Pons (tissue), 1 donor: ENCODE measurements at places on chromosomes 1 and 21.
A peak's percentile ranks its signal among the peaks of the same experiment; 100 is the strongest.

DNA sequence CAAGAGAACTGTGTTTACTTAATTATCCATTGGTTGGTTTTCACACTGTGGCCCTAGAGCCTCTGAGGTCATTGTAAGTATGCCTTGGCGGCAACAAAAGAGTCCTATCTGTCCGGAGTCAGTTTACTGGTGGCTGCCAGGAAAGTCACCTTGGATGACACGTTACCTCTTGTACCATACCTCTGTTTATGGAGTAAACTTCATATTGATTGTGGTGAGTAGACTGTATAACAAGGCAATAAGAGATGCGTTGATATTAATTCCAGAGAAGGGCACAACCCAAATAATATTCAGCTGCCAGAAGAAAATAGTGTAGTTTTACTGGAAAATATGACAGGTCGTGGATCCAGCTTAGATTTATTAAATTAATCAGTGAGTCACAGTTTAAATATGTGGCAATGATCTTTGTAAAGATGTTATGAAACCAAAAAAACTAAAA lies 20.4 kb upstream of the KIF14 start:
- DNase-seq: no peak

DNA sequence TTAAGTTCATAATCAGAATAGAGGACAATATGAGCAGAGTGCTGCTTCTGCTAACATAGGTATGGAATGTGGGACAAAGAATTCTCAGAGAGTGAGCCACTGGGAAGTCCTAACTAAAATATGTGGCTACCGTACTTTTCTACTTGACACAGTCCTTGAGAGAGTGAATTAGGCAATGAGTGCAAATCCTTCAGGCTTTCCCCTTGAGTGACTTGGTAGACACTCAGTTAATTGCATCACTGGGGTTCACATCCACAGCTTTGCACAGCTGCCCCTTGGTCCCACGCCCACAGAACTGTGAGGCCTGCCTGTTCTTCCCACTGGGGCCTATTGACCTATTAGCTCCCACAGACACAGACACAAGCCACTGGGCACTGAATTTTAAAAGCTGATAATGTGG lies 40.5 kb upstream of the PAXBP1 start:
- no peak for DNase-seq

DNA sequence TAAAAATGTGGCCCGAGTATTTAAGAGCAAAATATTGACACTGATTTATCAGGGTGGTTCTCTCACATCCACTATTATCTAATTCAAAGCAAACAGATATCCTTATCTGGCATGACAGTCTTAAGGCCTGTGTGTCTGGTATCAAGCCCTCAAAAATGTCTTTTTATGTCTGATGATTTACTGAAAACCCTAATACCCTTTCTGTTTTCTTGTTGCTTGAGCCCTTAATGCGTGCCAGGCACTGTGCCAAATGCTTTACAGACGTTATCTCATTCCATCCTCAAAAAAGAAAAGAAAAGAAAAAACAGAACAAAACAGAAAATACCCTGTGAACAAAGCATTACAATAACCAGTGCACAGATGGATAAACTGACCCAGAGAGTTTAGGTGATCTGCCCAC lies 5.7 kb downstream of the DUSP23 start:
- DNase-seq: no peak

DNA sequence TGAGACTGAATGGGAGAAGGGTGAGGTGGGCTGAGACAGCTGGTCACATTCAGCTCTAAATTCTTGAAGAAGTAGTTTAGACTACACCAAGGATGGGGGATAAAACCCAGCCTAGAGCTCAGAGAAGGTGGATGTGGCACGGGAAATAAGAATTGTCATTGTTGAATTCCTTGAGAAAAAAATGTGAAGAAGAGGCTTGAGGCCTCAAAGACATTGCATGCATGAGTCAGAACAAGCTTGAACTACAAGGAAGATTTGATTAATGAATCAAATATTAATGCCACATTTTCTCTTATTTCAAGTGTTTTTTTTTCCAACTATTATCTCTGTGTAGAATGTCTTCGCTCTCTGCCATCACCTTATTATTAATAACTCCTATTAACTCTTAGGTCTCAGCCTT lies 58.9 kb downstream of the MAP3K7CL start:
- no peak for DNase-seq

- DNase-seq: peak; percentile 37
These were observed 52.0 kb downstream of the OLIG1 start for GRCh38 chr21:33121715-33122475.

- no peak for DNase-seq
These were observed 65.7 kb downstream of the NVL start for GRCh38 chr1:224264321-224264720.

GRCh38 chr1:155070721-155071569 lies 7.4 kb downstream of the EFNA4 start:
- DNase-seq: no peak

DNA sequence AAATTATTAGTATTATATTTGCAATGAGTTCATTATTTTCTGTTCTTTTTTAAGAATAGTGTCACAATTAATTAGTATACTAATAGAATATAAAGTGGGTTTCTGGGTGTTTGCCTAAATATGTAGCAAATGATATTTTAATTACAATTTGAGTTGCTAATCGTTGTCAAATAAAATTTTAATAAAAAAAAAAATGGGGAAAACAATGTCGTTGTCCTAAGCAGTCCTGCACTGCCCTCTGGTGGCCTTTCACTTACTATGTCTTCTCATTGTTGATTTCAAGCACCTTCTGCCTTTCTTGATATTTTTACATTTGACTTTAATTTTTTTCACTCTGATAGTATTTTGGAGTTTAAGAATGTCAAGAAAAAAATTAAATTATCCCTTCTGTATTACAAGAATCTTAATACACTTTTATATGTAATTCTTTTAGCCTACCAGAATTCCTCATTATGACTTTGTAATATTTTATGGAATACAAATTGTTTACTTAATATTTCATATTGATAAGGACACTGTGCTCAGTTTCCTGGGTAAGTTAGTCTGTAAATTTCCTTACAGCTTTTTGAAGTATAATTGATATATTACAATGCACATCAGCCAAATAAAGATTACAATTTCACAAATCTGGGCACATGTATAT lies 104.5 kb upstream of the FMN2 start:
- DNase-seq: peak; percentile 42

DNA sequence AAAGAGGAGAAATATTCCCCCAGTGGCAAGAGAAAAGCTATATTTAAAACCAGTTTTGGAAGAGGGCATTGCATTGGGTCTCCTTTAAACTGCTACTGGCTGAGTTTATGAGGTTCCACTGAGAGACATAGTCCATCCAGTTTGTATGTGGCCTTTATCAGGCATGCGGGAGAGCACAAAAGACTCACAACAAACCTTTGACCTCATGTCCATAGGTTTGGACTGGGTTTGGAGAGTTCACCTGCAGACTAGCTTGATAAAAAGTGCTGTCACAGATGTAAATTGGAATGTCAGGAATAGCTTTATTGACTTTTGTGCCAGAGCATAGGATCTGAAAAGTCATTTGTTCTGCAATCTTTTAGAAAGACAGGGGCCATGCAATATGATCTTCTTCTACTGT lies 131.0 kb upstream of the NRIP1 start:
- DNase-seq: no peak

GRCh38 chr1:78322928-78323680 lies 167.7 kb upstream of the PTGFR start:
- no peak for DNase-seq

DNA sequence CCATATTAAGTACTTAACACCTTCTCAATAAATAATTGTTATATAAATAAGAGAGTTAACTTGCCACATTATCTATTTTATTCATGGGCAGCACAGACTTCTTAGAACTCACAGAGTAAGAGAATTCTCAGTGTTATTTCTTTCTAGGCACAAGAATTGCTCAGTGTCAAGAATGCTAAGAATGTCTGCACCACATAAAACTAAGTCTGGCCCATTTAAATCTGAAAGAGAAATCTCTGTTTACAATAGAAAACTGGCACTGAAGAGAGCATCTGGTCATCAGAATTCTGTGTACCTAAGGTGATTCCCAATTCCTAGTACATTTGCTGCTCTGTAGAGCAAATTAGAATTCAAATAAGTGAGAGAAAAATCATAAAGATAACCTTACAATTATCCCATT lies 3.8 kb downstream of the OR10K2 start:
- DNase-seq: no peak

DNA sequence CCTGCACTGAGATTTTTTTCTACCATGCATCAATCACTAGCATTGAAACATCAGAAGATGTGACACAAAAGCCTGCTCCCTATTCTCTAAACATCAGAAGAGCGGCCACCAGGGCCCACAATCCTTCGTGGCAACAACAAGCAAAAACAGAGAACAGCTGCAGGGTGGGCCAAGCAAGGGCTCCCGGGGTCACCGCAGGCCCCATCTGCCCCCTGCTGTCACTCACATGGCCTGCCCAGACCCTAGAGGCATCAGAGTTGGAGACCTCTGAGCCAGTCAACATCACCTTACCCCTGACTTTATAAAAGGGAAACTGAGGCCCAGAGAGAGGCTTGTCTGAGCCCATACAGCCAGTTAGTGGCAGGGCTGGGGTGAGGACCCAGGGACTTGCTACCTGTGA lies 1.8 kb downstream of the LAPTM5 start:
- no peak for DNase-seq

GRCh38 chr1:205232945-205233397 lies 5.2 kb downstream of the TMCC2 start:
- DNase-seq: no peak

- no peak for DNase-seq
These were observed 114.2 kb upstream of the NR5A2 start for GRCh38 chr1:199913318-199913717.

GRCh38 chr1:163273766-163274441 lies 47.9 kb upstream of the NUF2 start:
- no peak for DNase-seq

DNA sequence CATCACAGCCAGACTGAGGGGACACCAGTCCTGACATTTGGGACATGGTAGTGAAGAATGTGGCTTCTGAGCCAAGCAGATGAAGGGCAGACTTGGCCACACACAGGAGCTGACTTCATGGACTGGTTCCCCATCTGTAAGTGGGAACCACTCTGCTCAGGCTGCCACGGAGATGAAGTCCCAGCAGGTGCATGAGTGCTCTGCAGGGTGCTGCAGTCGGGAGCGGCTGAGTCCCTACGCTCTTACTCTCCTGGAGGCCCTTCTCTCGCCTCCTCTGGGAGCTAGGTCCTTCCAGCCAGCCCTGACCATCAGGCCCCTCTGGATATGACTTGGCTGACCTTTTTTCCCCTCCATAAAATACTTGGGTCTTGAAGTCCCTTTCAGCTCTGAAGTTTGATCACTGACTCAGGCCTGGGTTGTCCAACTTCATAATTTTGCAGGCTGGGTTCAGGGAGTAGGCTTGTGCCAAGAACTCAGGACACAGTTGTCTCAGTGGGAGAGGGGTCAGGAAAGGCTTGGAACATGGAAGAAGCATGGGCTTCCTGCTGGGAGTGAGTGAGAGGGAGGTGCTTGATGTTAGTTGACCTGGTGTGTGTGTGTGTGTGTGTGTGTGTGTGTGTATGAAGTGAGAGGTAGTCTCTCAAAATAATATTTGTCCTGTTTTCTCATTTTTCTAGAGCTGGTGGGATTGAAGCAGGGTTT lies 21.0 kb upstream of the EPS8L3 start:
- no peak for DNase-seq
